Activated naive CD4-positive, alpha-beta T cell (primary cell): ENCODE measurements at places on chromosomes 12 and 14.

DNA sequence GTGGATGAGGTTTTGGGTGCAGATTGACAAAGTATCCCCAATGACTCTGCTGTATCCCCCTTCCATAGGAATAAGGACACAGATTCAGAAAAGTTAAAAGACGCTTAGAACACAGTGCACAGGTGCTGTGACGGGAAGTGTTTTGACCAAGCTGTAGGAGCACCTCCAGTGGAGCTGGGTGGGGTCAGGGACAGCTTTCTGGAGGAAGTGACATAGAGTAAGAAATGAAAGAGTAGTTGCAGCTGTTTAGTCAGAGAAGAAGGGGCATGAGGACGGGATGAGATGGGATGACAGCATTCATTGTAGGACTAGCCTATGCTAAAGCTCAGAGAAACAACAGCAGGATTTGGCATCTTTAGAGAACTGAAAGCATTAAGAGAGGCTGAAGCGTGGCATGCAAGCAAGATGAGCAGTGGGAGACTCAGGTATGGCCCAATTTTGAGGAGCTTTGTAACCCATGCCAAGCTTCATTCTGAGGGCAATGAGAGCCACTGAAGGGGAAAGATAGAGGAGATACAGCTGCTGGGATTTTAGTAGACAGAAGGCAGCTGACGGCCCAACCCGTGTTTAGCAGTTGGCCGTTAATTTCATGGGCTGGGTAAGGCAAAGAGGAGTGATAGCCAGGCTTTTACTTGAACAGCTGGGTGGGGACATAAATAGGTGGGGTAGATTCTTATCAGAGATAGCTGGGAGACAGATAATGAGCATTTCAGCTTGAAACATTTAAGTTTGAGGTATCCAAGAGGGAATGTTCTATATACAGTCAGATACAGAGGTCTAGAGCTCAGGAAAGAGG is 131.8 kb upstream of the KRAS start:
- no peak for DNase-seq

DNA sequence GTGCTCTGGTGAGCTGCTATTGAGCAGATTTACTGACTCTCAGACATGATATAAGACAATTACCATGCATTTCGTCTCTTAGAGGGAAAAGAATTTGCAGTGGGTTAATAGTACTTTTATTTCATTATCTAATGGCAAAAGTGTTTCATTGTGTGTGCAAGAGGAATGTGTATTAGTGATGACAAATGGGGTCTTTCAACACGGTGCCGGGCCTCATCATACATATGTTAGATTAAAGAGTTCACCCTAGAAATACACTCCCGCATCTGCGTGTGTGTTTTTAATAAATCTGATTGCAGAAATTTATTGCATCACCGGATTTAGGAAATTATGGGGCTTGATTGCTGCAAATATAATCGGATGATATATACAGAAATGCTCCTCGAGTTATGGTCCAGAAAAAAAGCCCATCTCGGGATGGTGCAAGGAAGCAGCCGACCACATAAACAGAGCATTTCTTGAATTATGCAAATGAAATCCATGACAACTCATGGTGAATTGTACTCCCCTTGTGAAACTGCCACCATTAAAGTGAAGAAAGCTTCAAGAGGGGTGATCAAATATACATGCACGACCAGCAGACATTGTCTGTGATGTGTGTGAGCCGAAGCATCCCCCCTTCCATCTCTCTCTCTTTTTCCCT is 156.0 kb downstream of the PHETA1 start:
- no peak for DNase-seq

- DNase-seq: no peak
Observed at GRCh38 chr12:13347241-13348043, 150.9 kb downstream of the EMP1 start.

DNA sequence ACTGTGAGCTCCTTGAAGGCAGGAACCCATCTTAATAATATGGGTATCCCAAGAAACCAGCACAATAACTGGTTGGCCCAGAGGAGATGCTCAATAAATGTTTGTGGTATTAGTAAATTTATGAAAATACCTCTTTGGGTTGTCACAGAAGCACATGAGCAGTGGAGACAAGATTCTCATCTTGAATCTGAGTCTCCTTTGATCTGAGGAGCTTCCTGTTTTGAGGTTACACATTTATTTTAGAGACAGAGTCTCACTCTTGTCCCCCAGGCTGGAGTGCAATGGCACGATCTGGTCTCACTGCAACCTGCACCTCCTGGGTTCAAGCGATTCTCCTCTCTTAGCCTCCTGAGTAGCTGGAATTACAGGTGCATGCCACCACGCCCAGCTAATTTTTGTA is 247.4 kb downstream of the NRXN3 start:
- DNase-seq: no peak

DNA sequence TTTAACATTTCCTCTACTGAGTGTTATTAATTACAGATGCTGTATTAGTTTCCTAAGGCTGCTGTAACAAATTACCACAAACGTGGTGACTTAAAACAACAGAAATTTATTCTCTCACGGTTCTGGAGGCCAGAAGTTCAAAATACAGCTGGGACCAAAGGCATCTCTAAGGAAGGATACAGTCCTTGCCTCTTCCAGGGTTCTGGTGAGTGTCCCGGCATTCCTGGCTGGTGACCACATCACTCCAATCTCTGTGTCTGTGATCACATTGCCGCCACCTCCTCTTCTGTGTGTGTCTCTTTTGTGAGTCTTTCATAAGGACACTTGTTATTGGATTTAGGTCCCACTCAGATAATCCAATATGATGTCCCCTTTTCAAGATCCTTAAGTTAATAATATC is 85.1 kb upstream of the CCDC198 start:
- no peak for DNase-seq

GRCh38 chr14:36028218-36028617 is 148.3 kb downstream of the PTCSC3 start:
- no peak for DNase-seq
